ACHN (cell line): ENCODE measurements at places on chromosomes 2 and 18.

DNA sequence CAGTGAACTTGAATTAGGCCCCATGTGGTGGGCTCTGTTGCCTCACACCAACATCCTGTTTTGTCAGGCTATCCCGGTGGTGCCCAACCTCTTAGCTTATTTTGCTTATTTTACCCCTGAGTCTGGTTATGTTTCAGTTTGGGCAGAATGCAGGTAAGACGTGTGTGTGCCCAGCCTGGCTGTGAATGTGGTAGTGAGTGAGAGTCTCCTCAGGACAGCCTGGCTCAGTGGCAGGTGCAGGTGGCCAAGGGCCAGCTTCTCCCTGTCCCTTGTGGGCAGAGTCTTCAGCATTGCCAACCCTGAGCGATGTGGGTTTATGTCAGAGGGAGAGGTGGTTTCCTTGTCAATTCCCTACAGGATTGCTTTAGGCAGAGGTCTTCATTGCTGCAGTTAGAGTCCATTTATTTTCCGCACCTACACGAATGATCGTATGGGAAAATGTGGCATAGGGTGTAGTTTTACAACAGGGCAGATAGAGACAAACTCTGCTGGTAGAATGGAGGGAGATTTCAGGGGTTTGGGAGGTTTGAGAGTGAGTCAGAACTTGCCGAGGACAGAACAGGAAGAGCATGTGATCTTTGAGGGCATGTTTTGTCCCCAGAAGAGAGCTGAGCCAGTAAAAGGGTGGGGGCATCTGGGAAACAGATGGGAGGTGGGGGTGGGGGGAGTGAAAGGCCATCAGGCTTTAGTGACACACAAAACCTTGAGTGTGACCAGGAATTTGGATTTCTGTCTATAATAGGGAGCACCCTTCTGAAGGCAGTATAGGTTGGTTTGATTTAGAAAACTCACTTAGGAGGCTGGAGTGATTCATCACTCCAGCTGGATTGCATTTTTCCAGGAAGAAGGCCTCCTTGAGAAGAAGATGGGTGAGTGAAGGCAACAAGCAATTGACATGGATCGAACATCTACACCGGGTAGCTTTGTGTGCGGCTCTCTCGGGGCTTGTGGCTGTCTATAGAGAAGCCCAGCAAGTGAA, 156.2 kb upstream of the CELF4 start:
- no peak for DNase-seq

DNA sequence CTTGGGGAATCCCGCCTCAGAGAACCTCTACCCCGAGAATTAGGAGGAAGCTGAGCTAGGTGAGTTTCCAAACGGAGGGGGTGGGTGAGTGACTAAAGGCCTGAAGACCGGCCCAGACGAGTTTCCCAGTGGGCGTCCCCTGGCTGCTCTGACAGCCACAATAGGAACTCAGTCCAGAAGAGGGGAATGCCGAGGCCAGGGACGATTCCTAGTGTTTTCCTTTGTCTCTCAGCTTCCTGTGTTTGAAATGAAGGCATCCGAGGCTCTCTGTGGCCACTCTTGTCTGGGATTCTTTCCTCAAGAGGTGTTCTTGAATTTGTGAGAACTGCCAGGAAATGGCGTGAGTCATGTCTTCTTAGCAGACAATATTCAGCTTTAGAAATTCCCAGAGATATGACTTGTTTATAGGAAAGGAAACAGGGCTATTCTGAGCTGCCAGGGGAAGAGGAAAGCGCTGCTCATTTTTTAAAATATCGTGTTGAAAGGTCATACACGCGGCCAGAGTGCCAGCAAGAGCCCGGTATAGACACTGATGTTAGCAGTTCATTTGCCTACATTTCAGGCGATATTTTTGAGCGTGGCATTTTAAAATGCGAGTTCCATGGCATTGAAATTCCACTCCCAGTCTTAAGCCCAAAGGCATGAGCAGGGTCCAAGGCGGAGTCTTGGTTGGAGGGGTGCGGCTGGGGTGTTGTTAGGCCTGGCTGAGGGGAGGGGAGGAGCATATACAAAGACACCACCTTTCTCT, 169.1 kb upstream of the KLF7 start:
- peak; percentile 85 for DNase-seq

- no peak for DNase-seq
Measured at GRCh38 chr2:200746301-200746700, 65.4 kb upstream of the BZW1 start.

DNA sequence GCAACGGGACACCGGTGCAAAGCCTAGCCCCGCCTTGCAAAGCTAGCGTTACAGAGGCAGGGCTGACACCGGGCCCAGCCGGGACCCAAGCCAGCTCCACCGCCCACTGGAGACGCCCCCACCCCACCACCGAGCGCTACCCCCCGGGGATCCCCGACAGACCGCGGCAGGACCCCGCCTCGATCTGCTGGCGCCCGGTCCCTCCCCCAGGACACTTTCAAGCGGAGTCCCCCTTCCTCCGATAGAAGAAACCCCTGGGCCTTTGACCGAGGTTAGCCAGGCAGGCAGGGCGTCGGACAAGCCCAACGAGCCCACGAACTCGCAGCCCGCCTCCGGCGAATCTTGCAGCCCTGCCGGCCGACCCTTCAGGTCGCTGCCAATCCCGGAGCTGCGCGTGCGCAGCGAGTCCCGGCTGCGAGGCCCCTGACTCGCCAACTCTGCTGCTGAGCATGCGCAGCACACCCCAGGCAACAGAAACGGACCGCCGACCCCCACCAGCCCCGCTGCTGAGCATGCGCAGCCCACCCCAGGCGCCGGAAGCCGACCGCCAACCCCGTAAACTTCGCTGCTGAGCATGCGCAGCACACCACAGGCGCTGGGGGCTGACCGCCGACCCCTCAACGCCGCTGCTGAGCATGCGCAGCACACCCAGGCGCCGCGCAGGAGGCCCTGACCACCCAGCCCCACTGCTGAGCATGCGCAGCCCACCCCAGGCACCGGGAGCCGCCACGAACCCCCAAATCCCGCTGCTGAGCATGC, 656 bp downstream of the ADI1 start:
- DNase-seq = peak; percentile 98

- DNase-seq = no peak
Measured at GRCh38 chr2:222298311-222299150, at the start of gene PAX3. Gene PAX3 (minus strand): TSS chr2:222298998. CDS start chr2:222298615, 383 bp downstream.

DNA sequence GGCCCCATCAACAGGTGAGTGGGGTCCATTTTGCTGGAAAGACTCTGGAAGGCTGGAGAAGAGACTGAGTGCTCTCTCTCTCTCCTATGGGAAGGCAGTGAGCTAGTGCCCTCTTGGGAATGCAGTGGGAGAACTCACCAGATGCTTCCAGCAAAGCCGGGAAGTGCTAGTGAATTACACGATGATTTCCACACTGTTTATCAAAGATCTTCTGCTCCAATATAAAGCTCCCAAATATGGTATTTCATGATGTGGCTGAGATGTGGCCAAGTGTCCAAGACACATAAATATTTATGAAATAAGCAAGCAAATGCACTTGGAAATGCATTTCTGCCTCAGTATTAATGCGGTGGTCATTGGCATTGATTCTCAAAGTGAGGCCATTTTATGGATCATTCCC, 135.9 kb downstream of the VAPA start:
- no peak for DNase-seq

GRCh38 chr2:182952741-182953450, 85.4 kb downstream of the NCKAP1 start:
- no peak for DNase-seq

DNA sequence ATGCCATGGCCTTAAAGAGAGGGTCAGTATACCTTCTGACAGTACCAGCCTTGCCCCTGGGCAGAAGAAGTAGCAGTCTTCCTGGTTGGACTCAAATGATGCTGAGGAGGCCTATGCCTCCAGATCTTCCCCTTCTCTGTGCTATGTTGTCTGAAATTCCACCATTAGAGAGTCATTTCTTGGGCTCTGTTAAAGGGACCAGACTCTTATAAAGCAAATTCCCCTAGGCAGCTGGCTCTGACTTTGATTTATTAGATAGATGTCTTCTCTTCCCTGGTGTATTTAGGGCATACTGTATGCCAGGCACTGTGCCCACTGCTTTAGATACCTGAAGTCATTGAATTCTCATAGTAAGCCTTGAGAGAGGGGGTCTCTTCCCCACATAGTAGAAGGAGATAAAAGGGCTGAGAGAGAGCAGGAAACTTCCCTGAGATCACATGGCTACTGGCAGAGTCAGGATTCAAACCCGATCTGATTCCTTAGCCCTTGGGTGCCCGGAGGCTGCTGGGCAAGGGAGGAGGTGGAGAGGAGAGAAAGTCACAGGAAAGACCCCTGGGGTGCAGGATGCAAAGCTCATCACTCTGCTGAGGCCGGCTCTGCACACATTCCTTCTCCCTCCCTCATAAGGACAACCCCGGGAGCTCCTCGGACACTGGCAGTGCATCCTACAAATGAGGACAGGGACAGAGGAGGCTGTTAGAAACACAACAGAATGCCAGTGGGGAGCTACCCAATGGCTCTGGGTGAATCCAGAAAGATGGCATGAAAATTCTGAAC, 23.0 kb downstream of the COPS9 start:
- no peak for DNase-seq
